ENCODE measurements at places on chromosomes 2 and 18.

GRCh38 chr18:74509856-74510769 is 13.9 kb downstream of the CNDP2 start:
- DNase-seq, result no peak

- DNase-seq, result peak; percentile 17
Measured at GRCh38 chr18:50866765-50867164, 12.2 kb upstream of the ME2 start.

GRCh38 chr18:41655074-41655473 is 300.0 kb upstream of the PIK3C3 start:
- peak; percentile 5 for DNase-seq

DNA sequence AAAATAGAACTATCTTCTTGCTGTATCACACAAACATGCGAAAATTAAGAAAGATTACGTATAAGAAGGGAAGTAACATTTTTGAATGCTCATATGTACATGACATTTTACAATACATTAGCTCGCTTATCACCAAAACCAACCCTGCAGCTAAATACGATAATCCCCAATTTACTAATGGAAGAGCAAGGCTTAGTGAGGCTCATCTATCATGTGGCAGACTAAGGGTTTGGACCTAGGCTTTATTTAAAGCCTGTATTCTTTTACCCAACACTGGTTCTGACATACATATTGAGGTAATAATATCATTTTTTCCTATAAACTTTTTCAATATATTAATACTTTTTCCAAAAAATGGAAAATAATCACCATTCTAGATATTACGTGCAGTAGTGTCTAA is 116.8 kb upstream of the TTC39C start:
- DNase-seq, result no peak

DNA sequence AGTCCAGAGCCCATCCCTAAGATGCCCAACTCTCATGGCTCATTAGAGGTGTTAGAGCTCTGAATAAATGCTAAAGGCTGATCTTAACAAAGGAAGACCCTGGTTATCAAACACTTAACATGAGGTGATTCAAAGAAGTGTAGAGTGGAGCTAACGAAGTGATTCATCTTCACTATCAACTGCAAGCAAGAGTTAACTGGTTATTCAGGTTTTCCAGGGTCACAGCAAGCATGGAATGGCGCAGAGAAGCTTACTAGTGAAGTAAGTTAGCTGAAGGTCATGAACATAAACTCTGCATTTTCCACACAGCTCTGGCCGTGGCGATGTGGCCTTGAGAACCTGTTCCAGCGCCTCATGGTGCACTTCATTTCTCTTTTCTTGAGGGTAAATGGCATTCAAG is 17.0 kb downstream of the RND3 start:
- DNase-seq, result peak; percentile 42

- DNase-seq, result no peak
Measured at GRCh38 chr2:139218181-139218580, 438.0 kb upstream of the NXPH2 start.

- no peak for DNase-seq
Measured at GRCh38 chr18:48124857-48125626, 194.6 kb upstream of the SMAD2 start.

DNA sequence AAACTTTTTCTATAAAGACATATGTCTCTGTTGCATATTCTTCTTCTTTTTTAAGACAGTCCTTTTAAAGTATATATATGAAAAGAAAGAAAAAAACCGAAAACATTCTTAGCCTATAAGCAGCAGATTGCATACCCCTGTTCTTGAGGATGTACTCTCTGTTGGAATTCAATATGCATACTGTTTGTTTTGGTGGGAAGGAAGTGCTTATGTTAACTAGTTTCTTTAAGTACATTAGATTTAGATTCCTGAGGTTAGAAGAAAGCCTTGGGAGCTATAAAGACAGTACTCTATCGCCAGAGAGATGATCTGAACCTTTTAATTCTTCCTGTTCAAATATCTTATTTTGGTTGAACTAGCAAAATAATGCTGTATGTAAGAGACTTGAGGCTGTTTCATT is 46.8 kb upstream of the TBR1 start:
- no peak for DNase-seq

GRCh38 chr2:232286001-232286868 is 92.3 kb upstream of the ALPP start:
- no peak for DNase-seq

GRCh38 chr2:215186021-215186420 is 47.6 kb upstream of the ABCA12 start:
- no peak for DNase-seq

GRCh38 chr18:26159353-26159752 is 25.7 kb downstream of the PSMA8 start:
- peak; percentile 1 for DNase-seq

DNA sequence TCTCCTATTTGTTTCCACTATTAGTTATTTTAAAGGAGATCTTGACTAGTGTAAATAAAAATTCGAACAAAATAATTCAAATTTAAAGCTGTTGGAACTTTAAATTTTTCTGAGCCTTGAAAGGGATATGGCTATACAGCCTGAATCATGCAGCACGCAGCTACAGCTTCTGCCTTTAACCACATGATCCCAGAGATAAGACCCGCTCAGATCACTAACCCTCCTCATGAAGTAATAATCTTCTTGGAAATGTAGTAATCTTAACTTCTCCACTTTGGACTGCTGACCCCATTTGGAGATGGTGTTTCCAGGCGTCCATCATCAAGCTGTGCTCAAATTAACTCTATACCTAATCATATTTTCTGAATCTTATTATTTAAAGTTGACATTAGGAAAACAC is 336.6 kb downstream of the DSC3 start:
- DNase-seq, result no peak

DNA sequence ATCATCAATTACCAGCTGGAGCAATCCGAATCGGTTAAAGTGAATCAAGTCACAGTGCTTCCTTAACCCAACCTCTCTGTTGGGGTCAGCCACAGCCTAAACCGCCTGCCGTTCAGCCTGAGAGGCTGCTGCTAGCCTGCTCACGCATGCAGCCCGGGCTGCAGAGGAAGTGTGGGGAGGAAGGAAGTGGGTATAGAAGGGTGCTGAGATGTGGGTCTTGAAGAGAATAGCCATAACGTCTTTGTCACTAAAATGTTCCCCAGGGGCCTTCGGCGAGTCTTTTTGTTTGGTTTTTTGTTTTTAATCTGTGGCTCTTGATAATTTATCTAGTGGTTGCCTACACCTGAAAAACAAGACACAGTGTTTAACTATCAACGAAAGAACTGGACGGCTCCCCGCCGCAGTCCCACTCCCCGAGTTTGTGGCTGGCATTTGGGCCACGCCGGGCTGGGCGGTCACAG is 496 bp upstream of the ITGA4 start:
- DNase-seq, result peak; percentile 66

- DNase-seq, result no peak
Measured at GRCh38 chr2:187148059-187148714, 299.2 kb upstream of the ZSWIM2 start.

DNA sequence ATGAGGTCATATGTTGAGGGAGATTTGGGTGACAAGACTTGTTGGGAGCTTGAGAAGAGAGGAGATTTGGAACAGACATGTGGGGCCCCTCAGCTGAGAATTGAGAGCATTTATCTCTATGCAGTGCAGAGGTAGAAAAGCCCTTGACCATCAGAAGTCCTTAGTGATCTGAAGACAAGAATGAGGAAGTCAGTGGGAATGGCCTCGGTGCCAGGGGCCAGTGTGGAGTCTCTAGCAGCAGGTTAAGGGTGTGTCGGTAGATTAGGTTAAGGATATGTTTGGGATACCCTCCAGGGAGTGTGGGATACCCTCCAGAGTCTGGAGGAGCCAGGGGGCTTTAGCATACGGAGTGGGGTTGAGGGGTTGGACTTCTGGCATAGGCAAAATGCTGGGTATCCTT is 41.6 kb downstream of the FBXO48 start:
- no peak for DNase-seq

GRCh38 chr18:48974304-48975119 is 23.7 kb upstream of the SMAD7 start:
- no peak for DNase-seq

DNA sequence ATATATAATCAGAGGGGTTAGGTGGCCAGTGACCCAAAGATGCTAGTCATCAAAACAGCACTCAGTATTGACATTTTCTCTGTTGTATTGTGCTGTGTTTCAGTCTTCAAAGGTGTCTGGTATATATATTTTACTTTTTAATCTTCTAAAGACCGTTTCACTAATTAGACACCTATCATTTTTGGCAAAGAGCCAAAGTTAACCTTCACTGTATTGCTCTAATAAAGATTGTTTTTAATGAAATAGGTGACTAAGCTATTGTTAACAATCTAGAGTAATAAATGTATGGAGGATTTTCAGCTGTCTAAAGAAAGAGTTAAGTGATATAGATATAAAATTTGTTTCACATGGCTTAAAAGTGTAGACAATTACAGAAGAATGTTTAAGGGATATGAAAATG is 264.0 kb downstream of the CNTNAP5 start:
- DNase-seq, result no peak

DNA sequence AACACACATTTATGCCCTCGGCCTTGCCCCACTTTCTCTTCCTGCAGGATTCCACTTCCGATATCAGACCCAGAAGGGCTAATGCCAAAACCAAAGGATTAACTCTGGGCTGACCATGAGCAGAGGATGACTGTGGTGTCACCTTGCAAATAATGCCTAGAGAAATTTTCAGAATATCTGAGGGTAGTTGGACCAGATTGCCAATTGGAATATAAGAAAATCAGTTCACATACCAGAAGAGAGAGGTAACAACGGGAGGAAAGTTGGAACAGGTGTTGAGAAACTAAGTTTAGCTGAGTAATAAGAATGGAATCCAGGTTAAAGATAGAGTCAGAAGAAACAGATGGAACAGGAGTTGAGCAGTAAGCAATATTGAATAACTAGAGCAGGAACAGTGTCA is 232.7 kb upstream of the UBE2E3 start:
- DNase-seq, result no peak
